ENCODE measurements at places on chromosomes 13 and 19. TPM values are rescaled to one million over a fixed set of nuclear protein-coding genes. Genes with fewer than 3 reads are reported as not detected.

Gene RASAL3
- not detected for total RNA-seq

Gene SULT2B1
- 7.8 TPM for total RNA-seq

Gene VSTM1
- not detected for total RNA-seq

Gene CEACAM4
- not detected for total RNA-seq

Gene CEACAM1
- 1.4 TPM for total RNA-seq

Gene CGB7
- total RNA-seq = 1.4 TPM

Gene LHB
- total RNA-seq = 0.21 TPM

Measured in nasal cavity respiratory epithelium epithelial cell of viscerocranial mucosa (primary cell).